Sigmoid colon (tissue), 7 donors: ENCODE measurements at places on chromosomes 1 and 21. TPM values are rescaled to one million over a fixed set of nuclear protein-coding genes. Genes with fewer than 3 reads are reported as not detected.

The FAM229A gene
- 5.7 TPM for total RNA-seq

The CFAP298 gene
- total RNA-seq: 23.9 TPM

The SPRR1B gene
- not detected for total RNA-seq

The CFAP107 gene
- not detected for total RNA-seq

The ZNF648 gene
- not detected for total RNA-seq

The PODN gene
- 96.6 TPM for total RNA-seq

The BSND gene
- total RNA-seq: not detected

- peak; percentile 84 for DNase-seq
Observed at GRCh38 chr1:32500387-32501209, 35.7 kb downstream of the ZBTB8B start.

GRCh38 chr1:70071601-70072000, 133.8 kb downstream of the LRRC40 start:
- no peak for DNase-seq

- DNase-seq: no peak
Observed at GRCh38 chr1:223617323-223618070, 48.0 kb downstream of the CAPN8 start.

GRCh38 chr1:44894591-44894990, 51.5 kb upstream of the PTCH2 start:
- no peak for DNase-seq

DNA sequence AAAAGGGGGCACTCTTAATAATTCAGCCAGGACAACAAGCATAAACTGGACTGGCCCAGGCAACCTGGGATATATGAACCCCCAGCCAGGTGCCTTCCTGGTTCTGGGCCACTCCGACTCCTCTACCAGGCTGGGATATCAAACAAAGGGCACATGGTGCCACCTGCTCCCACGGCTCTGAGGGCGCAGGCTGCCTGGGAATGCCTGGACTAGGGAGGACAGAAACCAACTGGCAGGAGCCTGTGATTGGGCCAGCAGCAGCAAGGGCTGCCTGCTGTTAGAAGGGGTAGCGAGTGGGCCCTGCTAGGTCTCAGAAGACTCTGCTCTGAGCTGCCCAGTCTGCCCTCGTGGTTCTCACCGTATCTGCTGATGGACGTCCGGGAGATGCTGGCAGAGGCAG, 123.2 kb upstream of the CD34 start:
- peak; percentile 49 for DNase-seq

GRCh38 chr21:35014302-35015041, 34.6 kb downstream of the RUNX1 start:
- DNase-seq: no peak

DNA sequence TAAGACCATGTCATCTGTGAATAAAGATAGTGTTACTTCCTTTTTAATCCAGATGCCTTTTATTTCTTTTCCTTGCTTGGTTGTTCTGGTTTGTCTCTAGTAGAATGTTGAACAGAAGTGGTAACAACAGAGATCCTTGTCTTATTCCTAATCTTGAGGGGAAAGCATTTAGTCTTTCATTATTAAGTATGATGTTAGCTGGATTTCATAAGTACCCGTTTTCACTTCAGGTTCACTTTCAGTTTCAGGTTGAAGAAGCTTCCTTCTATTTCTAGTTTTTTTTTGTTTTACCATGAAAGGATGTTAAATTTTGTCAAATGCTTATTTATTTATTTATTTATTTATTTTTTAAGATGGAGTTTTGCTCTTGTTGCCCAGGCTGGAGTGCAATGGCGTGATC, 22.3 kb upstream of the AGPAT3 start:
- DNase-seq: no peak

DNA sequence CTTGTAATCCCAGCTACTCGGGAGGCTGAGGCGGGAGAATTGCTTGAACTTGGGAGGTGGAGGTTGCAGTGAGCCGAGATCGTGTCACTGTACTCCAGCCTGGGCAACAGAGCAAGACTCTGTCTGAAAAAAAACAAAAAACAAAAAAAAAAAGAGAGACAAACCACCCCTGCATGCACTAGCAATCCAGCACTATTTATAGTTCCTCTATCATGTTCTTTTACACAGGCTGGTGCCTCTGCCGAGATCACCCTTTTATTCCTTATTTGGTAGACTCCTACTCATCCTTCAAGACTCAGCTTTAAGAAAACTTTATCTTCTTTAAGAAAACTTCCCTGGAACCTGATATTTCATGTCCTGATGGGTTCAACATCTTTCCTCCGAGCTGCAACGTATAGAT, 10.8 kb downstream of the FMO5 start:
- no peak for DNase-seq

DNA sequence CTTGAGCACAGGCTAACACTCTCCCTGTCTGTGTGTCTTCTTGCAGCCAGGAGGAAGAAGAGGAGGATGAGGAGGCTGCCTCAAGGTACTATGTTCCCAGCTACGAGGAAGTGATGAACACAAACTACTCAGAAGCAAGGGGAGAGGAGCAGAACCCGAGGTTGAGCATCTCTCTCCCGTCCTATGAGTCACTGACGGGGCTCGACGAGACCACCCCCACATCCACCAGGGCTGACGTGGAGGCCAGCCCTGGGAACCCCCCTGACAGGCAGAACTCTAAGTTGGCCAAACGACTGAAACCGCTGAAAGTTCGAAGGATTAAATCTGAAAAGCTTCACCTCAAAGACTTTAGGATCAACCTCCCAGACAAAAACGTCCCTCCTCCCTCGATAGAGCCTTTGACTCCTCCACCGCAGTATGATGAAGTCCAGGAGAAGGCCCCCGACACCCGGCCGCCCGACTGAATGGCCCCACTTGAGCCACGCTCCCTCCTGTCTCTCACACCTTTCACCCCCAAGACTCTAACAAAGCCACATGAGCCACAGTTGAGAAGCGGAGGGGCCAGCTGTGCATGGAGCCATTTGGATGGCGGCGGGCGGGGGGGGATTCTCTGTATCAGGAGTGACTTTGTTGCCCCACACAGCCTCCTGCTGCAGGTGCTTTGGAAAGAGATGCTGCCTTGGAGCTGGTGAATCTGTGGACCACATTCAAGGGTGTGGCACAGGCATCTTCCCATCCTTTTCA, 27.6 kb upstream of the FHAD1 start:
- peak; percentile 60 for DNase-seq

DNA sequence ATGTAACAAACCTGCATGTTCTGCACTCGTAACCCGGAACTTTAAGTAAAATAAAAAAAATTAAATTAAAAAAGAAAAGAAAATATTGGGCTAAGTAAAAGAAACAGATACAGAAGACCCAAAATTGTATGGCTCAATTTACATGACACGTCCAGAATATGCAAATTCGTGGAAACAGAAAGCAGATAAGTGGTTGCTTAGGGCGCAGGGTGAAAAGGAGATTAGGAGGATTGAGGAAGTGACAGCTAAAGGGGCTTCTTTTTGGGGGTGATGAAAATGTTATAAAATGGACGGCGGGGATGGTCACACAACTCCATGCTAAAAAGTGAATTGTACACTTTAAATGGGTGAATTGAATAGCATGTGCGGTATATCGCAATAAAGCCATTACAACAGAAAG, 27.4 kb upstream of the ZBTB21 start:
- DNase-seq: no peak

GRCh38 chr1:211591980-211592493, 13.1 kb upstream of the SLC30A1 start:
- DNase-seq: no peak

DNA sequence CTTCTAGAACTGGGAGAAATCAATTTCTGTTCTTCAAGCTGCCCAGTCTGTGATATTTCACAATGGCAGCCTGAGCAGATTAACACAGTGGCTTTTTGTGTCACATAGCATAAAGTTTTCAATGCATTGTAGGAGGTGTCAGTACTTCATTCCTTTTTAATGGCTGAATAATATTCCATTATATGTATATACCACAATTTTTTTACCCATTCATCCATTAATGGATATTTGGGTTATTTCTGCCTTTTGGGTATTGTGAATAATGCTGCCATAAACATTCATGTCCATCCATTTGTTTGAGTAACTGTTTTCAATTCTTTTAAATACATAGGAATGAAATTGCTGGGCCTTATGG, 191.5 kb downstream of the SETD4 start:
- no peak for DNase-seq

DNA sequence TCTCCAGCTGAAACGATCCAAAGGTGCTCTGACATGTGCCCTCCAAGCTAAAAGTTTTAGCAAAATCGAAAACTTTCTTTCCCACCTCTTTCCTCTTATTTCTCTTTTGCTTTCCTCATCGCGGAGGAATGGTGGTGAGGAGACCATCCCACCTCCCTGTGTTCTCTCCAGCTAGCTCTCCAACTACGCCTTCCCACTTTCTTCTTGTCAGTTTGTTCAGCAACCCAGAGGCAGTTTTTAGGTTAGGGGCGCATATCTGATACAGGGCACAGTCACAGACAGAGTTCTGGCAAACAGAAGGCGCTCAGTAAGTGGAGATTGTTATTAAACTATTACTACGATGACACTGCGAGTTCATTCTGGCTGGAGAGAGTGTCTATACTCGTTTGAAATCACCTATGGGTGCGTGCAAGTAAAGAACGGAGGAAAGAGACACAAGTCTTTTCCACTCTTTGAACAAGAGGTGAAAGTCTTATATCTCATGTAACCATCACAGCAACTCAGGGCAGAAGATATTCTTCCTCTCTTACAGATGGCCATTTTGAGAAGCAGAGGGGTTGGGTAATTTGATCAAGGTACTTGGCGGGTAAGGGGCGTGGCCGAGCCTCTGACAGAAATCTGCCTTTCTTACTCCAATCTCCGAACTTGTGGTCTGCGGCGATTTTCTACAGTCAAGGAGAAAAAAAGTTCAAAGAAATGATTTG, 13.9 kb downstream of the HLX start:
- DNase-seq: no peak

GRCh38 chr1:192914696-192915095, 105.9 kb downstream of the RGS2 start:
- DNase-seq: no peak

- DNase-seq: peak; percentile 27
Observed at GRCh38 chr21:36395353-36396111, 10.3 kb downstream of the CHAF1B start.

DNA sequence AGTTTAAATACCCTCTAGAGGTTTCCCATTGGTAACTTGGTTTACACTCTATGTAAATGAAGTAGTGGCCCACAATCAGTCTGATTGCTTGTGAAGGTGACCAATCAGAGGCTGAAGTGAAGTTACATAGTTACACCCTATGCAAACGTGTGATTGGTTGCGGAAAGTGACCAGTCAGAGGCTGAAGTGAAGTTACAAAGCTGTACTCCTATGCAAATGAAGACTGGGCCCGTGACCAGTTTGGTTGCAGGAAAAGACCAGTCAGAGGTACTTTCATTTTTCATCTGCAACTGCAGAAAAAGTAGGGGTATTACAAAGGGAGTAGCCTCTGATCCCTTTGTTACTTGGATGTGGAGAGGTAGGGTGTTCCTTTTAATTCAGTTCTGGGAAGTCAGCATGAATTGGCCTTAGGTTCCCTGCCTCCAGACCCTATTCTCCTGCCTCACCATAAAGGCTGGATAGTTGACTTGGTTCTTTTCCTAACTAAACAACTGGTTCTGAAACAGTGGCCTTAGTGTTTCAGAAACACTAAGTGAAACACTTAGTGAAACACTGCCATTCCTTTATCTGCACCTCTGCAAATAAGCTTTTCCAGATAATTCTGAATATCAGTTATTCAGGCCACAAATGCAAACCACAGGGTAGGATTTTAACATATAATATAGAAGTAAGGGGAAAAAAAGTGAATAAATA, 39.3 kb downstream of the MAGI3 start:
- no peak for DNase-seq

DNA sequence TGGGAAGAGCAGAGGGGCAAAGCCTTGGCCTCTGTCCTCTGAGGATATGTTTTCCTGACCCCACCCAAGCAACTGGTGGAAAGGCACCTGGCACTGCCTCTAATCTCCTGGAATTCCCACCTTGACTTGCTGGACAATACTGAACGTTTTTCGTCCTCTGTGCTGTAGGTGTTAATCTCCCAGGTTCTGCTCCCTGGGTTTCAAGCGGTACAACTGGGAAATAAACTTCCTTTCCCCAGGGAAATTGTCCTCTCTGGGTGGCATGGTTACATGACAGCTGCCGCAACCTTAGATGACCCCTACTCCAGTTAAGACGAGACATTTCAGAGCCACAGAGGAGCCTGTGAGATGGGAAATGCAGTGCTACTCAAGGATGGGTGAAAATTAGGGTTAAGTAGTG, 57.3 kb upstream of the BCAR3 start:
- no peak for DNase-seq

DNA sequence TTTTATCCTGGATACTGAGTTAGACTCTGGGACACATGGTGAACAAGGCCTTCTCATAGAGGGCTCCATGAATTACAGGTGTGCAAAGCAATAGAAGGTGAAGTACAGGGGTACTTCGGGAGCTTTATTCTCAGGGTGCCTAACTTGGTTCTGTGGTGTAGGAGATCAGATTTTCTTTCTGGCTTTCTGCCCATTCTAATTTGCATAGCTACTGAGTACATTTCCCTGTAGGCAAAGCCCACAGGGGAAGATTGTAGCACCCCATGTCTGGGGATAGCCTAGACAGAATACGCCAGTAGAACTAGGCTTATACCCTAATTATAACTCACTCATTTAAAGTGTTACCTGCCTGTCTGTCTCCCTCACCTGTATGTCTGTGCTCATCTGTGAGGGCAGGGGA, 49.7 kb downstream of the PGM1 start:
- DNase-seq: no peak

GRCh38 chr1:113505357-113505756, 115.0 kb downstream of the MAGI3 start:
- DNase-seq: no peak

DNA sequence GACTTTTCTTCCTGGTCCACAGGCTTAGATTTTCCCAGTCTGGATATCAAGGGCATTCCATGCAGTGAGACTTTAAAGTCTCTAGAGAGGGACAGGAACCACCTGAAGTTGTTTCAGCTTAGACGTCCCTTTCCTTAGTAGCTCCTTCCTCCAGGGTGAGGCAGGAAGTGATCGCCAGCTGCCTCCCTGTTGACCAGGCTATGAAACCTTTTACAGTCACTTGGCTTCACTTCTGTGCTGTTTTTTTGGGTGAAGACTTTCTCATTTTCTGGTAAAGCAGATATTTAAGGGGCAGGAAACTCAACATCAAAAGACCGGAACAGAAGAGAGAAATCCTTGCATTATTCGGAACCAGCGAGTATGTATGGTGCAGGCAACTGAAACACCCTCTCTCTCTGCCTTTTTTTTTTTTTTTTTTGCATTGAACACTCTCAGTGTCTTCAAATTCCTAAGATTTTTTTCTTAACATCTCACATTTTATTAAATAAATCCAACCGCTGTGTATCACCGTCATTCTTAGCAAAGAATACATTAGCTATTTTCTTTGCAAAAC, 234.6 kb upstream of the IRF2BP2 start:
- DNase-seq: no peak

DNA sequence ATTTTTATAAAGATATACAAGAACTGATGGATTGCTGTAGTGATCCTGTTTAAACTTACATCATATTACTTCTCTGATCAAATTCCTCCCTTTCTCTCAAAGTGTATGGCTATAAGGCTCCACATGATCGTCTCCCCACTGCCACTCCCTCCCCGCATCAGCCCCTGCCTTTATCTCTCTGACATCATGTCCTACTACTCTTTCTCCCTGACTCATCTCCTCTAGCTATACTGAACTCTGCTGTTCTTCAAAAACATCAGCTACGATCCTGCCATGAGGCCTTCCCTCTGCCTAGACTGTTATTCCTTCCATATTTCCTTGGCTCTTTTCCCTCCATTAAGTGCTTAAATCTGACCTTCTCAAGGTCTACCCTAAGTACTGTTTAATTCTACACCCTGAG, 22.8 kb downstream of the HFM1 start:
- DNase-seq: no peak

- DNase-seq: peak; percentile 70
Observed at GRCh38 chr1:55382806-55383305, 167.7 kb upstream of the USP24 start.

GRCh38 chr1:25723250-25723880, 76.6 kb upstream of the SELENON start:
- no peak for DNase-seq
